Activated T-helper 9 cell treated with anti-CD3 and anti-CD28 coated beads, Interleukin-2, amount 50 U/mL, for 16 hours (primary cell): ENCODE measurements at places on chromosomes 11 and 22.

DNA sequence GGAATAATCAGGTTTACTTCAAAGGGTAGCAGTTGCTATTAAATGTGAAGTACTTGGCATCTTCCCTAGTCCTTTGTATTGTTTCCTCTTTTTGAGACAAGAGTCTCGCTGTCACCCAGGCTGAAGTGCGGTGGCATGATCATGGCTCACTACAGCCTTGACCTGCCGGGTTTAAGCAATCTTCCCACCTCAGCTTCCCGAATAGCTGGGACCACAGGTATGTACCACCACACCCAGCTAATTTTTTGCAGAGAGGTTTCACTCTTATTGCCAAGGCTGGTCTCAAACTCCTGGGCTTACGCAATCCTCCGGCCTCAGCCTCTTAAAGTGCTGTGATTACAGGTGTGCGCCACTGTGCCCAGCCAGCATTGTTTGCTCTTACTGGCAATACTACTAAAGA lies 36.2 kb upstream of the RAPSN start:
- no peak for DNase-seq

DNA sequence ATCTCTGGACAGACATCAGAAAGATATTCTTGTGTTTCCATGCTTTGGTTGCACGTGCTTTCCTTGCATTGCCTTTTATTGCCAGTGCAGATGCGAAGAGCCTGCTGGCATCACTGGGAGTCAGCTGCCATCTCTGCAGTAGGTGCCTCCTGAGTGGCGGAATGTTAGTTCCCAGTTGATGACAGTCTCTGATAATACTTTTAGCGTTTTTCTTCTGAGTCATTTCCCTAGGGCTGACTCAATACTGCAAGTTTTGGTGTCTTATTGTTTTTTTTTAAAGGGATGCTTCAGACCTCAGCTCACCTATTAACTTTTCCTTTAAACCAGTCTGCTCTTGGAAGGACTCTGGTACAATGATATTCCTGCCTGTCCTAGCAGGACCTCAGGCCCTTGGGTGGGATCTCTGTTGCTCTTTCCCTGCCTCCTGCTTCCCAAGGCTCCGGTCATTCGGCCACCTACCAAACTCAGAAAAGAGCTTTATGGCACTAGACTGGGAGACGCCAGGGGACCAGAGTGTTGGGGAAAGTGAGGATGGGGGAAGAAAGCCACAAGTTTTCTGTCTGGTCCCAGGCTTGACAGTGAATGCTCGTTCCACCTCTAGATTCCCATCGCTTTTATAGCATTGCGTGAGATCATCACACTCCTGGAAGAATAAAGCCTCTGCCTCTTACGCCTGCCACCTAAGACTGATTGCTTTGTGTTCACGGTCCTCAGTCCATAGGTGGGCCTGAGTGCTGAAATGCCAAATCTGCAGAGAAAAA lies 308.7 kb downstream of the DDX10 start:
- no peak for DNase-seq

GRCh38 chr11:61966734-61967115 lies 709 bp downstream of the FTH1 start:
- DNase-seq = no peak

DNA sequence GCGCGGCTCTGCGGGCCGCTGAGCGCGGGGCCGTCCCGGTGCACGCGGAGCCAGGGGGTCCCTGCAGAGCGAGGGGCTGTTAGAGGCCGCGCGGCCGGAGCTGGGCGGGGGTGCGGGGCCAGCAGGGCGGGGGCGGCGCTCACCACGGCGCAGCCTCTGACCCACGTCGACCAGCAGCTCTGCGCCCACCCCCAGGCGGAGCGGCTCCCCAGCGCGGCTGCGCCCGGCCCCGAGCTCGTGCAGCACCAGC lies 385 bp upstream of the SCO2 start:
- DNase-seq = no peak

DNA sequence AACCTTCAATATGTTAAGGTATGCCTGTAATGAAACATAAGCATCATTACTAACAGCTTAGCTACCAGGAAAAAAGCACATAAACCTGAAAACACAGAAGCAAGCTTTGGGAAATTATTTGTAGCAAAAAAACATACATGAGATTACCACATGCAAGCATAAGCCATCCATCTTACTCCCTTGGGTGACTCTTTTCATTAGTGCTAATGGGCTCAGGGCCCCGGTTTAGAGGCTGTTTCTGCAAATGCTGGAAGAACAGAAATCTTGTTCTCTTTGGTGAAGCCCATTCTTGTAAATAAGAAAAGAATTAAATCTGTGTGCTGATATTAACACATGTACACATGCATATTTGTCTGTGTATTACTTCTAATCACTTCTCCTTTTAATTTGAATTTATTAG lies 314.3 kb downstream of the TTC28 start:
- DNase-seq = no peak

DNA sequence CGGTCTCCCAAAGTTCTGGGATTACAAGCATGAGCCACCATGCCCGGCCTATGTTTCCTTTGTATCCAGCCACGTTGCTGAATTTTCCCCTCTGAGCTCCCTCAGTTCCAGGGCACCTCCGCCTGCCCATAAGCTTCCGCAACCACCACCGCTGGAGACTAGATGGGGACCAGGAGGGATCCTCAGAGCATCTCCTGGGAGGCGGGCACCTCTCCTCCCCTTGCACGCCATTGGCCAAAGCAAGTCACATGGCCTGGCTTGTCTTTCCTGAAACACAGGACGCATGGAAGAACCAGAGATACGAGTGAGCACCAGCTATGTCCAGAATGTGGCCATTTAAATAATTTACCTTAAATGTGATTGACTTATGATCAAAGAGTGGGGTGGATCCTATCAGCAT lies 388.3 kb downstream of the BRD1 start:
- DNase-seq = no peak

- no peak for DNase-seq
Measured at GRCh38 chr11:1514336-1515061, 27.9 kb upstream of the MOB2 start.

- DNase-seq = no peak
Measured at GRCh38 chr11:95487391-95487790, 256.4 kb upstream of the SESN3 start.

DNA sequence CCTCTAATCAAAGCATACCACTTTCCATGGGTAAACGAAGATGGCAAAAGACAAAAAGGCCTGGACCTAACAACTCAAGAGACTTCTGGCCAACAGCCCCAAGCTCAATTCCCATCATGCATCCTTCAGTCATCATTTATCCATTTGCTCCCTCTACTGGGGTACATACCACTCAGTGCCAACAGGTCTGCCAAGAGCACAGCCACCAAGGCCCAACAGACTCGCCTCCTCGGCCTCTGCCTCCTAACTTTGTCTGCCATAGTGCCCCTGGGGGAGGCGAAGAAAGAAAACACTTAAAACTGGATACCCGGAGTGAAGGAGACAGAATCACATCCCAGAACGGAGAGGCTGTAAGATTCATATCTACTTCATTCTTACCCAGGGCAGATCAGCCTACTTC lies 1.1 kb downstream of the HYOU1 start:
- no peak for DNase-seq

DNA sequence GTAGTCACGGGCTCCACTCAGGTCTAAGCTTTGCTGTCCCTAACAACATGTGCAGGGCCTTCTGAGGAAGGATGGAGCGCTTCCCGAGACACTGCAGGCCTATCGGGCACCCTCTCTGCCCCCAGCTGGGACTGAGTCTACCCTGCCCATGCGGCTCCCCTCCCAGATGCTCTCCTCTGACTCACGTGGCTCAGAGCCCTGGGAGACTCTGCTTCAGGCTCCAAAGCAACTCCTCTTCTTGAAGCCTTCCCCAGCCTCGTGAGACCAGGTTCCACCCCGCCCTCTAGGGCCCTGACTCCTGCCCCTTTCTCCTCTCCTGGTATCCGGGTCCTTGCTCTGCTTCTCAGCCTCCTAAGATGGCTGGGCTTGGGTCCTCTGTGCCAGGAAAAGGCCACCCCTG lies 28.4 kb upstream of the ARFGAP3 start:
- no peak for DNase-seq

DNA sequence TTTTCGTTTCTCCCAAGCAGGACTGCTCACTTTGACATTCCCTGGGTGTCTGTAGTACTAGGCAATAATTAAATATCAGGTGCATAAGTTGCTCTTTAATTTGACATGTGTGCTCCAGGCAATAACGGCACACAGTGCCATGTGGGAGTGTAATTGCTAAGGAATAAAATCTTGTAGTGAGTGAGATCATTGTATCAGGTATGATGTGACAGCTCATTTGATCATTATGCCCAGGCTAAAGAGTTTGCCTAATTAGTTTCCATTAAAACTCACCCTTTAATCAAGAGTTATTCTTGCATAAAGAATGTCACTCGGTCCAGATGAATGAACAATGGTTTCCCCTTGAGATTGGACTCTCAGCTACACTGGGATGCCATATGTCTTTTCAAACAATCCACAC lies 220.0 kb downstream of the INSC start:
- no peak for DNase-seq

GRCh38 chr11:91822805-91823204 lies 401.8 kb upstream of the FAT3 start:
- no peak for DNase-seq

- DNase-seq = no peak
Measured at GRCh38 chr22:23365961-23366360, 185.7 kb downstream of the BCR start.

GRCh38 chr11:126265811-126266210 lies 2.9 kb downstream of the SRPRA start:
- no peak for DNase-seq

DNA sequence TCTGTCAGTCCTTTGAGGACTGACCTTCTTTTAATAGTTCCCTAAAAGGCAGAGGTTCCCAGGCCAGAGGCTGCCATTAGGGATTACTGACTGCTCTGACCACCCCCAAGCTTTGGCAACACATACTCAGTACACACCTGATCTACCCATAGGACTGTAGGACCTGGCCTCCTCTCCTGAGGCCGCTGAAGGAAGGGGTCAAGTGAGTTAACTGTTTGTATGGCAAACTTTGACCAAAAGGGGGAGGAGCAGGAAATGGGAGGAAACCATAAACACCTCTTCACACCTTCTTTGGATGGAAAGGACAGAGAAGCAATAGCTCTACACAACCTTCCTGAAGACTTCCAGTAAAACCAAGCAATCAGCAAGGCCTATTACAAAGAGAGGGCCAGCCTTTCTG lies 104.0 kb downstream of the APOL5 start:
- DNase-seq = no peak

GRCh38 chr22:20396639-20397038 lies 2.7 kb downstream of the ZNF74 start:
- DNase-seq = no peak

DNA sequence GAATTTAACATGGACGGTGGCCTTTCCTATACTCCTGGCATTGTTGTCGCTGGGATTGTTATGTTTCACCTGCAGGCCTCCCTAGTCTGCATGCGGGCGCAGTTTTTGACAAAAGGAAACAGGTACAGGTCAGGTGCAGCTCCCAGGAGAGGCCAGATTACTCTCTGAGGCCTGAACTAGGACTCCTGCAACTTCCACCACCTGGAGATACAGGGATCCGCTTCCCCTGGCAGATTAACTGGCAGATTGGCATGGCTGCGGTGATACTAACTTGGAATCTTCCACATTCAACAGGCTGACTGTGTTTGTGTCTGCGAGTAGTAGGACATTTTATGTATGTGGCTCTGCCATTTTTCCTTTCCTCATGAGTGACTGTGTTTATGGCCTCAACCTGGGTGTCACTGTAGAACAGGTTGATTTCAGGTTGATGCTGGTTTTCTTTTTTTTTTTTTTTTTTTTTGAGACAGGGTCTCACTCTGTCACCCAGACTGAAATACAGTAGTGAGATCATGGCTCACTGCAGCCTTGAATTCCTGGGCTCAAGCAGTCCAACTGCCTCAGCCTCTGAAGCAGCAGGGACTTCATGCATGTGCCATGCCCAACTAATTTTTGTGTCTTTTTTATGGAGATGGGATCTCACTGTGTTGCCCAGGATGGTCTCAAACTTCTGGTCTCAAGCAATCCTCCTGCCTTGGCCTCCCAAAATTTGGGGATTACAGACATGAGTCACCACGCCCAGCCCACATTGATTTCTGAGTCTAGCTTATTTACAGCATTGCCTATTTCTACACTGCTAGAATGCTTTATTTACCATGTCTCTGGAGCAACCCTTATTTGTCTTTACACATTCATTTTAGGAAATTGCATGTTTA lies 1.7 kb upstream of the USP28 start:
- DNase-seq = no peak

DNA sequence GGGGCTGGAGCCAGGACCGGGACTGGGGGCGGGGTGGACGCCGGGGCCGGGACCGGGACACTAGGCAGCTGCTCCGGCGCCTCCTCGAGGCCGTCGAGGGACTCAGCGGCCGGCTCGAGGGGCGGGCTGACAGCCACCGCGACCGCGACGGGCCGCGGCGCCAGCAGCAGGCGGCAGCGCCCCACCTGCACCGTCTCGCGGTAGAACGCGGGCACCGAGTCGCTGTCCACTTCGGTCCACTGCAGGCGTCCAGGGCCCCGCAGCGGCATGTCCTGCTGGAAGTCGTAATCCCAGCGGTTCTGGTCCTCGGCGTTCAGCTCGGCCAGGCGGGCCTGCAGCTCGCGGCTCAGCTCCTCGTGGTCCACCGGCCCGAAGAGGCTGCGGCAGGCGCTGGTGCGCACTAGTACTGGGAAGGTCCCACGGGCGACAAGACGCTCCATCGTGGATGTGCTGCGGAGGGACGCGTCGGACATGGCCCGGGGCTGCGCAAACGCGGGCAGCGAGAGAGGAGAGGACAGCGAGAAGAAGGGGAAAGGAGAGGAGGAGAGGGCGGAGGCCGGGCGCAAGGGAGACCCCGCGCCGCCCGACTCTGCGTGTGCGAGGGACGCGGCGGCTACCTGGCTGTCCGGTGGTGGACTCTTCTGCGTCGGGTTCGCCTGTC lies 428 bp downstream of the CDKN1C start:
- no peak for DNase-seq

DNA sequence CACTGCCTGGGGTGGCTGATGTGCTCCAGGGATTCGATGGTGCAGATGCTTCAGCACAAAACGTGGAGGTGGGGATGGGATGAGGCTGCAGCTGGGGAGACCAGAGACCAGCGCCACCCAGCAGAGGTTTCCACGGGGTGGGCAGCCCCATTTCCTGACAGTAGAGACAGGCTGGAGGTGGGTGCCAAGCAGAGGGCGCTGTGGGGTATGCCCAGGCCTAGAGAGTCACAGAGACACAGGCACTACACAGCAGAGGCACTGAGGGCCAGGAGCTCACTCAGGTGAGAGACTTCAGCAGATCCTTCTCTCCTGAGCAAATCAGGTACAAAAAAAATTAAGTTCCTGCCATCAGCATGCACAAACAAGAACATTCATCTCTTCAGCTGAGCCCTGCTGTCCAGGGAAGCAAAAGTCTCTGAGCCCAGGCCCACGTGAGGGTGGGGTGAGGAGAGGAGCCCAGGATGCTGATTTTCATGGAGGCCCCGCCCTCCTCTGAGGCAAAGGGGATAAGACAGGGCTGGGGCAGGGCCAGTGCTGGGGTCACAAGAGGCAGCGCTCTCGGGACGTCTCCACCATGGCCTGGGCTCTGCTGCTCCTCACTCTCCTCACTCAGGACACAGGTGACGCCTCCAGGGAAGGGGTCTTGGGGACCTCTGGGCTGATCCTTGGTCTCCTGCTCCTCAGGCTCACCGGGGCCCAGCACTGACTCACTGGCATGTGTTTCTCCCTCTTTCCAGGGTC lies 53.1 kb downstream of the GGTLC2 start:
- no peak for DNase-seq
